ENCODE measurements at places on chromosomes 12 and 14.

DNA sequence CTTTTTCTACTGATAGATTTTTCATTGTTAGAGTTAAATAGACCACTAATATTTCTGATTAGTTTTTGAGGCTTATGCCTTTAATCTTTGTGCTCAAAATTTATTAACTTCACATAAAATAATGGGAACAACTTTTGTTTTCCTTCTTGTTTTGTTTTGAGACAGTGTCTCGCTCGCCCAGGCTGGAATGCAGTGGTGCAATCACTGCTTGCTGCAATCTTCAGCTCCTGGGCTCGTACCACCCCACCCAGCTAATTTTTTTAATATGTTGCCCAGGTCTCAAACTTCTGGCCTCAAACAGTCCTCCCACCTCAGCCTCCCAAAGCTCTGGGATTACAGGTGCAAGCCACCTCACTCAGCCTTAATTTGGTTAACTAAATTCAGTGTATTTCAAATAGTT, 16.8 kb downstream of the SCFD1 start:
- DNase-seq, result no peak

DNA sequence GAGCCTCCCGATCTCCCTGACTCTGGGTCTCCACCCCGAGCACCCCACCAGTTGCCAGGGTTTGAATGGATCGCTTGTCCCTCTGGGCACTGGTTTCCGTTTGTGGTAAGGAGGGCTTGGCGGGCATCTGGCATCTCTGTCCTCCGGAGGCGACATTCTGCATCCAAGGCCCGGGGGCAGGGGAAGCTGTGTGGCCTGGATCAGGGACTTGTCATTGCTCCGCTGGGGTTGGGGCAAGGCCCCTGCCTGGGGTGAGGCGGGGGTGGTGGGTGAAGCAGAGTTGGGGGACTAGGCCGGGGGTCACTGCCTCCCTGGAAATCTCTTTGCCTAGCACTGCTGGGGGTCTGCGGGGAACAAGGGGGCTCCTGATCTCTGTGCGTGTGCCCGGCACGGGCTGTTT, 30.2 kb downstream of the KIF26A start:
- DNase-seq, result no peak

GRCh38 chr12:94589591-94590001, 60.8 kb downstream of the TMCC3 start:
- no peak for DNase-seq

DNA sequence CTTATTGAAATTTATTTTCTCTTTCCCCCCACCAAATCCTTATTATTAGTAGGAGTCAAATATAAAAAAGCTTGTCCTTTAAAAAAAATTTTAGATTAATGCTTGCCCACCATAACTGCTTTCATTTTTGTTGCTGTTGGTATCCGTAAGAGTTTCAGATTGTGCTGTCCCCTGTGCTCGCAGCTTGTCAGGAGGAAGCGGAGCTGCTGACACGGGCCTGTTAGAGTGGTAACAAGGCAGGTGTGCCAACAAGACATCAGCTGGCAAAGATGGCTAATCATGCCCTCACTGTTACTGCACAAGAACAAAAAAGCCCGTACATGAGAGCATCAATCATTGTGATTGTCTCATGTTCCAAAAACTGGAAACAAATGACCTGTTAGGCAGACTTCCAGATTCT, 148.4 kb downstream of the ALG10B start:
- no peak for DNase-seq

DNA sequence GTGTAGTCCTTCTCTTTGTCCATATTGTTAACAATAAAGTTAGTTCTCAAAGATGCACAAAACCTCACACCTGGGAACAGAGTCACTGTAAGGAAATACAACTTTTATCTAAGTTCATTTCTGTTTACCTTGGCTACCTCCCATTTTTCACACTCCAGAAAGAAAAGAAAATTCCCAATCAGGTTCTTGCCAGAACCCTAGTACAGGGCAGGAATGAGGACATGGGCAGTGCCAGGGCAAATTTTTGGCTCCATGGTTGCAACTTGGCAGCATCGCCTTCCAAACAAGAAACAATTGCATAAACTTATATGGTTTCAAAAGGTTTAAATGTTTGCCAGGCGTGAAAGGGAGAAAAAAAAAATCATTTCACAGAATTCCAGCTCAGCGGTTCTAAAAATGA, 296.3 kb upstream of the PRKD1 start:
- DNase-seq, result no peak

DNA sequence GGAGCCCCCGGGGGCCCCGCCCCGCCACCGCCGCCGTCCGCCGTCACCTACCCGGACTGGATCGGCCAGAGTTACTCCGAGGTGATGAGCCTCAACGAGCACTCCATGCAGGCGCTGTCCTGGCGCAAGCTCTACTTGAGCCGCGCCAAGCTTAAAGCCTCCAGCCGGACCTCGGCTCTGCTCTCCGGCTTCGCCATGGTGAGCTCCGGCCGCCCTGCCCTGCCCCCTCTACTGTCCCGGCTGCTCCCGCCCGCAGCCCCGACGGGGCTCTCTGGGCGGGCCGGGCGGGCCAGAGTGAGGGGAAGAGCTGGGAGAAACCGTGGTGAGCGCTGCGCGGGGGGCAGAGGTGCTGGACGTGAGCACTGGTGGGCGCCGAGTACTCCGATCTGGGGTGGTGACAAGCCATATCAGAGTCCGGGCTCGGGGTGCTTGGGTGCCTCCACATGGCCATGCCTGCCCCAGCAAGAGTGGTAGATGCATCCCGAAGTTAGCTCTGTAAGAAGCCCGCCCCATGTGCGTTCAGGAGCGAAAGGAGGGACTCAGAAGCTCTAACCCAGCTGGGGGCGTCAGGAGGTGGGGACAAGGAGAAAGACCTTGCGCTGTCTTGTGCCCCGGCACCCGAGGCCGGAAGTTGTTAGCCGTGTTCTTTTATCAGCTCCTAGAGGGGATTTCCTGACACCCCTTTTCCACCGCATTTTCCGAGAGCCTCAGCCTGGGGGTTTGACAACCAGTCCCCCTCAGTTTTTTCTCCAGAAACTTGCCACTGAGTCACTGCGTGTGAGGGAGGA, 717 bp downstream of the ORAI1 start:
- peak; percentile 87 for DNase-seq

DNA sequence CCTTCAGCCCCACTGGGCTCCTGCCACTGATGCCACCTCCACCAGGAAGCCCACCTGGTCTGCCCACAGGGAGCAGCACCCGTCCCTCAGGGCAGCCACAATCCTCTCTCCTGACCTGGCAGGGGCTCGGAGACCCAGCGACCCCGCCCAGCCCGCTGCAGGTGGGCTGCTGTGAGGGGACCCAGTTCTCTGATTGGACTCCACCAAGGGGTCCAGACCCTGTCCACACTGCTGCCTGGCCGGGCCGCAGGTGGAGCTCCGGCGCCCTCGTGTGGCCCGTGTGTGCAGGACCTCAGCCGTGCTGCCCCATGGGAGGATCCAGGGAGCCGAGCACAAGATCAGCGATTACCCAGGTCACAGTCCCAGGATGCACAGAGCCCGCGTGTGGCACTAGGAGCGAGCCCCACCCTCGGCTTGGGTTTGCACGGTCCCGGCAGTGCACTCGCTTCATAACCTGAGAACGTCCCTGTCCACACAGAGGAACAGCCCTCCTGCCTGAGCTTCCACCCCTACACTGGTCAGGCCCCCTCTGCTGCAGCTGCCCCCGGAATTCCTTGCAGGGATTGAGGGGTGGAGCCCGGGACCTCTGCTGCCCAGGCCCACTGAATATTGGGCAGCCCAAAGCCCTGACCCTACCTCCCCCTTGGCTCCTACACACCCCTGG, 35.4 kb upstream of the TMEM179 start:
- peak; percentile 59 for DNase-seq

- peak; percentile 91 for DNase-seq
These were observed 168.0 kb downstream of the RAD51B start for GRCh38 chr14:67987606-67988005.

GRCh38 chr12:80230068-80230467, 130.7 kb downstream of the OTOGL start:
- DNase-seq, result no peak

GRCh38 chr14:94025720-94026119, 420 bp upstream of the OTUB2 start:
- DNase-seq, result no peak

GRCh38 chr12:89796798-89797382, 88.3 kb upstream of the ATP2B1 start:
- DNase-seq, result no peak

DNA sequence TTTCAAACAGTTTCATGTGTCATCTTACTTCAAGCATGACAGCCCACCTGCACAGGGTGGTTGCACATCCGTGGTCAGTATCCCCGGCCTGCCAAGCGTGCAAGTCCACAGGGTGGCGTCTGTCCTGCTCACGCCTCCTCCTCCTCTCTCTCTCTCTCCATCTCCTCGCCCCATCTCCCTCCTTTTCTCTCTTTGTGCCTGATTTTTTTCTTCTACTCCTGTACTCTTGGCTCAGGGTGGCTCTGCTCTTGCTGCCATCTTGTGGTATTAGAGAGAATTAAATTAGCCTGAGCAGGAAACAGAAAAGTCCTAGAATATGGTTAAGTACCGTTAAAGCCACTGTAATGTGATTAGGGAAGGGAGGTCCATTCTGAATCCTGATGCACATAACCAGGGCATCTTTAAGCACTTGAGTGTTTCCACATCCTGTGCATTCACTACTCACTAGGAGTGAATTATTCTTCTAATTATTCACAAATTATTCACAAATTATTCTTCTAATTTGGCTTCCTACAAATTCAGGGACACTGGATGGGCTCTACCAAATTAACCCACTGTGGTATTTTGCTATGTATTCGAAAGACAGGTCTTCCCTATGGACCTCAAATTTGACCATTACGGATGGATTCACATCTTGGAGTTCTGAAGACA, 25.5 kb upstream of the DTX1 start:
- DNase-seq, result peak; percentile 72

- no peak for DNase-seq
These were observed 2.8 kb downstream of the DYRK4 start for GRCh38 chr12:4564818-4565217.

DNA sequence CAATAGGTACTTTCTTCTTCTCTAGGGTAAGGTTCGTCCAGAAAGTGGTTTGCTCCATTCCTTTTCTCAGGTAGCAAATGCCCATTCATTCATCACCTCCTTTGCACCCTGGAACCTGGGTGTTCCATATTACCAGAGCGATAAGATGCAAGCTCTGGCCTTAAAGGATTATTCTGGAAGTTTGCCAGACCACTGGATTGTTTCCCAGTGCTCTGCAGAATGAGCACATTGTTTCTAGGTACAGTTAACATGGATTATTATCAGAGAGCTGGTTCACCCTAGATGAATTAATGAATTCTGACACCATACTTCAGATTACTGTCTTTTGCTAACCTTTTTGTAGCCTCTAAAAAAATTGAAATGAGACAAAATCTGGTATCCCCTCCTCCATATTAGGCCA, 170.9 kb upstream of the BMP4 start:
- no peak for DNase-seq

DNA sequence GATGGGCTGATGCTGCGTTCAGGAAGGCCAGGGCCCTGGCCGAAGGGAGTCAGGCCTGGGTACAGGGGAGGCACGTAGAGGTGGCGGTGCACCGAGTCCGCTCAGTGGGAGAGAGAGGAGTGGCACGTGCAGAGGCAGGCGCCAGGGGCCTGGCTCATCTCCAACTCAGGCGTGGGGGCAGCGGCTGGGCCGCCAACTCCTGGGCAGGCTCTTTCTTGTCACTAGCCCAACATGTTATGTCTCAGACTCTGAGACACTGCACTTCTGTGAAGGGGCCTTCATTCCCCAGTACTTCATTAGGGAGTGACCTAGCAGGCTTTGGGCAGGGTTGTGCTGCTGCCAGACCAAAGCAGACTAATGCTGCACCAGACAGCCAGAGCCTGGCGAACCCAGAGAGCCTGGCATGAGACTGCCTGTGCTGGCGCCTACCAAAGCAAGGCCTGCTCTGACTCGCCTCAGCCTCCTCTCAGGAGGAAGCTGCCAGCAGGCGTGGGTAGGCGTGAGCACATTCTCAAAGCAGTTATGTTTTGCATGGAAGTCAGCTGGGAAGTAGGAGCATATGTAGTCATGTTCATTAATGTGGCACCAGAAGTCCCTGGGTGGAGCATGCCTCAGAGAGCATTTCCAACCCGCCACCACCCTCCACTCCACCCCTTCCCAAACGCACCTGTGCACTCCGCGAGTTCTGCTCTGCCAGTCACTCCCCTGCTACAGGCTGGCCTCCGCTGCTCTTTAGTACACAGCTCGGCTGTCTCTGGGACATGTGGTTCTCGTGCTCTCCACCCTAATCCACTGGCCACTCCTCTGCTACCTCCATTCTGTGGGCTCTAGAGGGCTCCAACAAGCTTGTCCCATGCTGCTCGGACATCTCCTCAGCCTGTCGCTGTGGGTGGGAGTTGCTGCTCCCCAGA, 9.7 kb downstream of the CKB start:
- DNase-seq, result no peak

- DNase-seq, result peak; percentile 61
These were observed 92.3 kb upstream of the DCN start for GRCh38 chr12:91274916-91275315.

- no peak for DNase-seq
These were observed 13.7 kb upstream of the ALX1 start for GRCh38 chr12:85266356-85266755.

DNA sequence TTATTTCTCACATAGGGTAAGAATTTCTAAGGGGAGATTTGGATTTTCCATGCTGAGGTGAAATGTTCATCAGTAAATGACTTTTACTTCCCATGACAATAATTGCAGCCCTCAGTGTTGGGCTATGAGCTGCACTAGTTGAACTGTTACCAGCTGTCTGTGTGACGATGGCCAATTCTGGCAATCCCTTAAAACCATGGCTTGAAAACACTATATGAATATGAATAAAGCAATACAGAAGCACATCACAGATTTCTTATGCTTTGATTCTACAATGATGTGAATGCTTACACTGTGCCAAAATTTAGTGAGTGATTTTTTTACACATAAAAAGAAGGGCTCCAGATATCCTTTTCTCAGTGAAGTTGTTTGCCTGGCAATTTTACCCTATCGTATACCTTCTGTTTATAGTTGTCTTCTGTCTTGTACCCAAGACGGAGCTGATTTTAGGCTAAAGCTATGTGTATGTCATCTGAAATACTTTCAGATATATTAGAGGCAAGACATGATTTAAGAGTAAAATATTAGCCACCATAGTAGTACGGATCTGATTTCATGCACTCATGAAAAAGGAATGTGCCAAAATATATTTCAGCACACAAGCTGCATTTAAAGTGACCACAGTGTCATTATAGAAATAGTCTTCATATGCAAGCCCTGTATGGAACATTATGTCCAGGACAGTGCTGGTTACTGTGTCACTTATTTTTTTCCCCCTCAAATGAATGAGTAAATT, 52.0 kb downstream of the SLC38A4 start:
- no peak for DNase-seq

DNA sequence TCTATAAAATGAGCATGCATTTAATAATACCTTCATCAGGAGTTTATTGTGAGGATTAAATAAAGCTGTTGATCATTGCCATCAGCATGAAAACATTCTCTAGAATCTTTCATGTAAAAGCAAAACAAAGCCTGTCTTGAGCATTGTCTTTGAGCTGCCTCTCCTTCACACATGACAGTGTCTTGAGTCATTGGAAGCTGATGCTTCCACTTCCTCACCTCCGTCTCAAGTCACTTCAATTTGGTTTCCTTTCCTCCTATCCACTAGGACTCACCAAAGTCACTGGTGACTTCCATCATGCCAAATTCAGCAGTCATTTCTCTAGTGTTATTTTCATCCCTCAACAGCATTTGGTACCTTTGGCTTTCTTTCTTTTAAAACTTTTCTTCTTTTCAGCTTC, 31.6 kb upstream of the MYBPC1 start:
- no peak for DNase-seq

- peak; percentile 77 for DNase-seq
These were observed at the start of gene PTPN21 for GRCh38 chr14:88554457-88555286. Gene PTPN21 (minus strand): TSS chr14:88555007. CDS start chr14:88550417, 4,590 bp downstream.

GRCh38 chr14:52950410-52950897, 396 bp downstream of the FERMT2 start:
- peak; percentile 71 for DNase-seq

GRCh38 chr12:105281694-105282049, 45.7 kb upstream of the APPL2 start:
- no peak for DNase-seq

Measured in mesenchymal stem cell (in vitro differentiated cells and primary cell).